NCI-H2171 treated with DMSO at 0.1 percent for 48 hours (cell line): ENCODE measurements at places on chromosomes 3 and 15.

DNA sequence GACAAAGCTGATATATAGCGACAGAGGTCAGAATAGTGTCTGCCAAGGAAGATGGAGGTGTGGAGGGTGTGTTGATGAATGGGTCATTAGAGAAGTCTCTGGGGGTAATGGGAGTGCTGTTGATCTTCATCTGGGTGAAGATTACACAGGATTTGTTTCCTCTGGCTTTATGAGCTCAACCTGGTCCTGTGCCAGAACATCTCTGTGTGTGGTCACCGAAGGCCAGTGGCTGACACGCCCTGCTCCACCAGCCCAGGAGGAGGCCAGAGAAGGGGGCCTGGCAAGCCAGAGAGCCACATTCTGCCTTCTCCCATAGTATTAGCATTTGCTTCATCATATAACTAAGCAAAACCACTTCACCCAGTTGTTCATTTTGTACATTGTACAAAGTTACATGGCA, 121.1 kb downstream of the ZNF621 start:
- DNase-seq, result no peak

DNA sequence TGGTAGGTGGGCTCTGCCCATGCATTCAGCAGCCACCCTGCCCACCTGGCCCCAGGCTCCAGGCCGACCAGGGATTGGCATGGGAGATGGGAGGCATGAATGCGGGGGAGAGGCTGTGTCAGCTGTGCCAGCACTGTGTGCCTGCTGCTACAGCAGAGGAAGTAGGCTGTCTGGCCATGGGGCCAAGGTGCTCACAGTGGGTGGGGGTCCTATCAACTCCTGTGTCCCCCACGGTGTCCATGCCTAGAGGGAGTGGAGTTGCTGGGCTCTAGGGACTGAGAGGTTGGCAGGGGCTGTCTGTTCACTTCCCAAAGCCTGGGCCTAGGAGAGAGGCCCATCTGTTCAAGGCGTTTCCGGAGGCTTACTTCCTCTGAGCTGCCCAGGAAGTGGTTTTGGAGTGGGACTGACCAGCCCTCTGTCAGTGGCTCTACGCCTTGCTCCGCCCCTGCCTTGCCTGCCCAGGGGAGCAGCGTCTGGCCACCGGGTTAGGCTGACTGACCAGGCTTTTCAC, 5.8 kb downstream of the PRKCD start:
- DNase-seq, result no peak

- peak; percentile 13 for DNase-seq
These were observed 5.8 kb downstream of the CALML4 start for GRCh38 chr15:68199340-68199739.

GRCh38 chr3:121995161-121996137, 26.6 kb downstream of the ILDR1 start:
- peak; percentile 22 for DNase-seq

DNA sequence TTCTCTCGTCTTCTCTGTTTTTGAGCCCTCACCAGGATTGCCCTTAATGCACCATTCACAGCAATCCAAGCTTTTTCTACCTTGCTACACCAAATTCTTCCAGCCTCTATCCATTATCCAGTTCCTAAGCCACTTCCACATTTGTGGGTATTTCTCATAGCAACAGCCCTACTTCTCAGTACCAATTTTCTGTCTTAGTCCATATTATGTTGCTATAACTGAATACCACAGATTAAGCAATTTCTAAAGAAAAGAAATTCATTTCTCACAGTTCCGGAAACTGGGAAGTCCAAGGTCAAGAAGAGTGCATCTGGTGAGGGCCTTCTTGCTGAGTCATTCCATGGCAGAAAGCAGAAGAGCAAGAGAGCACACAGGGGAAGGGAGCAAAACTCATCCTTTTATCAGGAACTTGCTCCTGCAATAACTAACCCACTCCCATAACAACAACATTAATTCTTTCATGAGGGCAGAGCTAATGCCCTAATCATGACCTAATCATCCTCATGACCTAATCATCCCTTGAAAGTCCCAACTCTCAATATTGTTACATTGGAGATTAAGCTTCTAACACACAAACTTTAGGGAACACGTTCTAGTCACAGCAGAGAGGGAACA, 9.7 kb upstream of the EIF1B start:
- no peak for DNase-seq

DNA sequence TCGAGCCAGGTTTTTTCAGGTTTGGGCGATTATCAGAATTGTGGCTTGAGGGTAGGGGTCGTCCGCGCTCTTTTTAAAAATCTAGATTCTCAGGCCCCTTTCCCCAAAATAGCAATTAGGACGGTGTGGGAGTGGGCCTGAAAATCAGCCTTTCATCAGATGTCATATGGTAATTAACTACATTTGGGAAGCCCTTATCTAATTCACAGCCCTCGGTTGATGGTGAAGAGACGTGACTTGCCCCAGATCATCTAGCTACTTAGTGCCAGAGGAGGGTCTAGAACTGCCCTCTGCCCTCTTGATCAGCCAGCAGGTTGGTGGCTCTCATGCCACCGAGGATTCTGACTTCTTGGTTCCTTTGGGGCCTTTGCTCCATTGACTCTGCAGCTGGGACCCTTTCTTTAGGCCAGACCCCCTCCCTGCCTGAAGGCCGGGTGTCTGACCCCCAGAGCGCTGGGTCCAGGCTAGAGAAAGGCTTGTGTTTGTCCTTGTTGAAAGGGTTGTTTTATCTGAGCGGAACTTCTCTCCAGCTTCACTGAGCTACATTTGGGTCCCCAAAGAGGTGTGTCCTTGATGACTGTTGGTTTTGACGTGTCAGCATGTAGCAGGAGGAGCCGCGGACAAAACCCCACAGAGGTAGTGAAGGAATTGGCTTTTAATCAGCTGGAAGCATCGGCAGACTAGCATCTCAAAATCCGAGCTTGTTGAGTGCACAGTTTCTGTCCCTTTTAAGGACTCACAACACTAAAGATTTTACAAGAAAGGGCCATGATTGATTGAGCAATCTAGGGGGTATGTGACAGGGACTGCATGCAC, 857 bp downstream of the AEN start:
- no peak for DNase-seq

DNA sequence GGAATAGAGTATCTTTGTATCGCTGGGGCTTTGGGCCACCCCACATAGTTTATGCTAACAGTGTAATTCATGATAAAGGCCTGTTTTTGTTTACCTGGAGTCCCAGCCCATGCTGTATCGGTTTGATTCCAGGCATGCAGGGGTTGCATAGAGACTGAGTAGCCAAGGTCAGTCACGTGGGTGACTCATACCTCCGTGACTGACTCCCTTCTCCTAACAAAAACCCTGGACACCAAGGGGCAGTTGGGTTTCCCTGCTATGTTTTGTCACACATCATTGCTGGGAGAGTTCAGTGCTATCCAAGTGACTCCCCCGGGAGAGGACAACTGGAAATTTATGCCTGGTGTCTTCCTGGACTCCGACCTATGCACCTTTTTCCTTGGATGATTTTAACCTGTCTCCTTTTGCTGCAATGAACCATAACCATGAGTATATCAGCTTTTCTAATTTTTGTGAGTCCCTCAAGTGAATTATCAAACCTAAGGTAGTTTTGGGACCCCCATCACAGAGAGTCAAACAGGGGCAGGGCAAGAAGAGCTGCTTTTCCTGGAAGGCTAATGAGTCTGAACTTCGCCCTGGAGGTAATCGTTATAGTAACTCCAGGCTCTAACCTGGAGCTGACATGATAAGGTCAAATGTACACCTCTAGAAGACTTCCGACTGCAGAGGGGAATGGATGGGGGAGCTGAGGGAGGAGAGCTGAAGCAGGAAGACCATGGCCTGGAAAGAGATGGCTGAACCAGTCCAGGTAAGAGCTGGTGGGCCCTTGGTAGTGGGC, 57.0 kb downstream of the SRGAP3 start:
- no peak for DNase-seq

DNA sequence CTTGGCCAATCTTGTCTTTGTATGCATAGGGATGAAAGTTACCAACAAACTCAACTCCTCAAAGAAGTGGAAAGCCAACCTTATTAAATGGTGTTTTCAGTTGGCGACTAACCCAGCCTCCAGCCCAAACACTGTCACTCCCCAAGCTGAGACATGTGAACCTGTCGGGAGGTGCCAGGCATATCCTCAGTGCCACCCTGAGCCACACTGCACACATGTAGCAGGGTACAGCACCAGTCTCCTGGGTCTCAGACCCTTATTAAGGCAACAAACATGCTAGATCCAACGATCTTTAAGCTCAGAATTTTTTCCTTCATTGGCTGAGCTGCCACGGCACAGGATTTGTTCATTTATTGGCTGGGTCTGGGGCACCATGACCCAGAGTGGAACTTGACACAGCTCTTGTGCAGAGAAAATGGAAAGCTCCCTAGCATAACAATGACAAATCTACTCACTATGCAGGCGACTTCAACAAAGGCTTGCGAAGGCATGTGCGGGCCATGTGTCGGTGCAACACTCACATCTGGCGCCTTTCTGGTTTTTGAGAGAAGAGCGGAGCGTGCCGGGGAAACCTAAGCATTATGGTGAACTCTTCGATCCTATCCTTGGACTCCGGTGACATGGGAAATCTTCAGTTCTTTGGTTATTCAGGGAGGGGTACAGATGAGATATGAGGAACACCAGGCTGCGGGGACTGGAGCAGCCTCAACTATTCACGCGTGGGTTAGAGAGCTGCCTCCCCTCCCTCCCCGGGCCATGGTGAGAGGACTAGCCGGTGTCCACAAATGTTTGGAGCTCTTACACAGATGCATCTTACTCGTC, 190.1 kb downstream of the FAM43A start:
- DNase-seq, result no peak

GRCh38 chr3:36876181-36876936, 68.5 kb downstream of the TRANK1 start:
- DNase-seq, result no peak

DNA sequence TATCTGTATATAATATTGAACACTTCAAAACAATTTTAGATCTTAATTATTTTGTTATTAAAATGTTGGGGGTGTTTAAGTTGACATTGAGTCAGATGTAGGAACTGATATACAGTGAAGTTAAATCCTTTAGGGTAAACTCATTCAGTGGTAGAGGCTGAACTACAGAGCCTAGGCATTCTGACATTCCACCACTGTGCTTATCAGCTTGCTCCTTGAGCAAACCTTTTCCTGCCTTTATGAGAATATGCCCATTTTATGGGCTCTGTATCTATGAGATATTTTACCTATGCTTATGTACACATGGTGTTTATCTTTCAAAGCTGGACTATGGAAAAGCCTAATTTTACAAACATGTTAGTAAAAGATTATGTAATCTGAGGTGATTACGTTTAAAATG, 407.5 kb downstream of the ZBTB20 start:
- DNase-seq, result no peak

DNA sequence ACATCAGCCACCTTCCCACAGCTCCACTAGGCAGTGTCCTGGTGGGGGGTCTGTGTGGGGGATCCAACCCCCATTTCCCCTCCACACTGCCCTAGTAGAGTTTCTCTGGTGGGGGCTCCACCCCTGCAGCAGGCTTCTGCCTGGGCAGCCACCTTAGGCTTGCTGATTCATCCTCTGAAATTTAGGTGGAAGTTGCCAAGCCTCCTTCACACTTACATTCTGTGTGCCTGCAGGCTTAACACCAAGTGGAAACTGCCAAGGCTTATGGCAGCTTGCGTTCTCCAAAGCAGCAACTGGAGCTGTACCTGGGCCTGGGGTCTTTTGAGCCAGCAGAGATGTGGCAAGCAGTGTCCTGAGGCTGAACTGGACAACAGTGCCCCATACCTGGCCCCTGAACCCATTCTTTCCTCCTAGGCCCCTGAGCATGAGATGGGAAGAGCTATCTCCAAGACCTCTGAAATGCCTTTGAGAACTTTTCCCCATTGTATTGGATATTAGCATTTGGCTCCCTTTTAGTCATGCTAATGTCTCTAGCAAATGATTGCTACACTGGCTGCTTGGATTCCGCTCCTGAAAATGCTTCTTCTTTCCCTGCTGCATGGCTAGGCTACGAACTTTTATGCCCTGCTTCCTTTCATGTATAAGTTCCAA, 32.5 kb downstream of the CPN2 start:
- DNase-seq, result no peak

- DNase-seq, result no peak
These were observed 8.7 kb downstream of the DCUN1D1 start for GRCh38 chr3:182971637-182972036.

- no peak for DNase-seq
These were observed 1.6 kb upstream of the SIAH2 start for GRCh38 chr3:150764566-150764965.

DNA sequence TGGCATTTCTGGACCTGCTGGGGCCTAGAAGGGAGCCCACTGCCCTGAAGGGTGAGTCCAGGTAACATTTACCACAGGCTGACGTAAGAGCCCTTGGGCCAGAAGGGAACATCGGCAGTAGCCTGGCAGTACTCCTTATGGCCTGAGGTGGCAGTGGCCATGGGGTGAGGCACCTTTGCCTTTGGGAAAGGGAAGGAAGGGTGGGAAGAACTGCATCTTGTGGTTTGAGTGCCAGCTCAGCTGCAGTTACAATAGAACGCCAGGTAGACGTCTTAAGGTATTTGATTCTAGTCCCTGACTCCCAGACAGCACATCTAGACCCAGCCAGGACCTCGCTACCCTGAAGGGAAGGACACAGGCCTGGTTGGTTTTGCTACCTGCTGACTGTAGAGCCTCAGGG, 104.9 kb downstream of the SOX14 start:
- DNase-seq, result no peak

- no peak for DNase-seq
These were observed 6.6 kb downstream of the MFGE8 start for GRCh38 chr15:88906551-88906950.

GRCh38 chr3:150302246-150302645, 105.9 kb upstream of the TSC22D2 start:
- no peak for DNase-seq

DNA sequence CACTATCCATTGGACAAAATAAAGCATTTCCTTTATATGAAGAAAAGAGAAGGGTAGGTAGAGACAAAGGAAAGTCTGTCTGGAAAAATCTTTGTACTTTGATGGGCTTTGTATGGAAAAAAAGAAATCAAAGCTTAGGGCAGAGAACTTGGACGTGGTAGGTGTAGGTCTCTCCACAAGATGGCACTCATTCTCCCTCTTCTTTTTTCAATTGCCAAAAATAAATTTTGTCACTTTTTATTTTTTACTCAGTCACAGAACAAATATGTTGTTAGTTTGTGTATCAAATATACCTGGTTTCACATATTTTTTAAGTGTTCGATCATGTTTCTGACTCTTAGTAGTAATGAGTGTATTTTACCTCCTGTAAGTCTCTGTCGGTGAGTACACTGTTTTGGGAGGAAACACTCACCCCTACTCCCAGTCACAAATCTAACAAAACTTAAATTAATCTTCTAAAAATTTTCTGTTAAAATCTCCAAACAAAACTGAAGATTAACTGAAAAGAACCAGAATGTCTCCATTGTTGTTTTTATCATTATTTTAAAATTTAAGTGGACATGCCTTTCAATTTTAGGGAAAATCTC, 415.8 kb upstream of the GOLIM4 start:
- no peak for DNase-seq

GRCh38 chr3:104750581-104750980, 616.1 kb upstream of the ALCAM start:
- DNase-seq, result no peak
